ENCODE measurements at places on chromosomes 16 and 17.

DNA sequence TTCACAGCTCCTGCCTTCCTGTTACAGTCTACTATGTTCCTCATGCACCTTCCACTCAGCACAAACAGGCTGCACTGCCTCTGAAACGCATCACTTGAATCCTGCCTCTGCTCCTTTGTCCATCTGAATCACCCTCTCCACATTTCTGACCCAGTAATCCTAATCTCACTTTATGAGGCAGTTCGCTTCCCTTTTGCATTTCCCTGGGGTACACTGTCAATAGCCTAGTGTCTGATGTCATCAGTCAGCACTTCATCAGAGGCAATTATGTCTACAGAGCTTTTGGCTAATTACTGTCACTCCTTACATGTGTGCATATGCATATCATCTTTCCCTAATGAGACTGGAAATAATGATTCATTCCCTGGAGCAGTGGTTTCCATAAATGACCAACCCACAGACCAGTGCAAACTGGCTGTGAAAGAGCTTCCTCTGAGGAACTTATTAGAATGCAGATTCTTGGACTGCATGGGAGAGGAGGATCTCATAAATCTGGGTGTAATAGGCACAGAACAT lies 23.6 kb downstream of the CA4 start:
- peak; percentile 21 for DNase-seq

DNA sequence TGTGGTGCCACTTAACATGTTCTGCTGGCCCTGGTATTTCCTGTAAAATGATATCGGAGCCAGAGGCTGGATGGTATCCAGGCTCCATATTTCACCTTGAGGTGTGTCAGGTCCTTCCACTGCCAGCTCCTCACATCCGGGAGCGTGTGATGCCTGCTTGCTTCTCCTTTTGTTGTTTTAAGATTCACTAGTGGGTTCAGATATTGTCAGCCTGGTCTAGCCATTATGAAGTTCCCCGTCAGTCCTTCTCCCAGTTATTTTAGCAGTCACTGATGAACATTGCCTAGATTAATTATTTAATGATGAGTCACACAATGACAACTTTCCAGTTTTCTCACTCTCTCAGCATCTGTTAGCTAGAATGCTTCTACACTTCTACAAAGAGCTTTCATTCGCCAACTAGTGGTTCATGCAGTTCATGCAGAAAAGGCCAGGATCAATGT lies 11.3 kb downstream of the DNAAF1 start:
- no peak for DNase-seq

DNA sequence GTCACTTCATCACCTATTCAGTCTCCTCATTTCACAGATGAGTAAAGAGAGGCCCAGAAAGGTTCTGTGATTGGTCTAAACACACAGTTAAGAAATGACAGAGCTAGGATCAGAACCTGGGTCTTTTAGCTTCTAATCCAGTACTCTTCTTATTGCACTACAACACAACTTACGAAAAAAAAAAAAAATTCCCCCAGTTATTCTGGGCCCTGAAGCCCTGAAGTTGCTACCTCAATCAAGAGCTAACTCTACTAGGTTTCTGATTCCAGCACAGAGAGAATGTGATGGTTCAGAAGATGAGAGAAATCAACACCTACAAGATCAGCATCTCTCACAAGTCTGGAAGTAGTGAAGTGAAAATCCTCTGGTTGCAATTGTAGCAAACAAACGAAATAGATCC lies 37.3 kb downstream of the GRB7 start:
- peak; percentile 75 for DNase-seq

DNA sequence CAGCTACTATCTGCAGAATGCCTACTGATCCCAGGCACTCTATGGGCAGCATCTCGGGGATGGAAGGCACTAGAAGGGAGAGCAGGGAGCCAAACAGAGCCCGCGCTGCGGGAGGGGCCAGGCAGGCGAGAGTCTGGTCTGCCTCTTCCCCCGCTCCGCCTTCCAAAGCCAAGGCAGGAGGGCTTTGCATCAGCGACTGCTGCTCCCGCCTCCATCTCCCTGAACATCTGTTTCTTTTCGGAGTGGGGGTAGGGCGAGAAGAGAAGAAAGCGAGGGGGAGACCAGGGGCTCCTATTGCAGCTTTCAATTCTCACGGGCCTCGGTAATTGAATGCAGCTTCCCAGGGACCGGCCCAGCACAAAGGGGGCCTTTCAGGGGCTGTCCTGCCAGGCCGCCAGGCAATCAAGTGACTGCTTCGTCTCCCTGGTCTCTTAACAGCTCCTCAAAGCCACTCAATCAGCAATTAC lies 31.4 kb upstream of the CDC42EP4 start:
- no peak for DNase-seq

DNA sequence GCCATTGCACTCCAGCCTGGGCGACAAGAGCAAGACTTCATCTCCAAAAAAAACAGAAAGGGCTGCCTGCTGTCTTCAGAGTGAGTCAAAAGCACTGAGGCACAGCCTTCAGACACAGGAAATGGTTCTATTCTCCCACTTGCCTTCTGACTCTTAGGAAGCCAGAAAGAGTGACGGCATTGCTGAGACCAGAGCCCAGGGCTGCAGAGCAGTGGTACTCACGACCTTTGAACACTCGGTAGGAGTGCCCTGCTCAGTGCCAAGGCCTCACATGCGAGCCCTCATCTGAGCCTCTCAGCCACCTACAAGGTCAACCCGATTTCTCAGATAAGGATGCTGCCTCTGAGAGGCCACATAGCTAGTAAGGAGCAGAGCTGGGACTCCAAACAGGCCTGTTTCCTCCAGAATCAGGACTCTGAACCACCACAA lies 3.5 kb upstream of the ITGAE start:
- DNase-seq, result peak; percentile 79

GRCh38 chr17:52160136-52160567 lies 1.6 kb upstream of the CA10 start:
- no peak for DNase-seq

- DNase-seq, result no peak
Measured at GRCh38 chr17:41812381-41813151, at the start of gene FKBP10. Gene FKBP10 (plus strand): TSS chr17:41813004. CDS start chr17:41813035, 31 bp downstream.

GRCh38 chr16:52555572-52555971 lies 8.6 kb upstream of the TOX3 start:
- DNase-seq, result no peak

- no peak for DNase-seq
Measured at GRCh38 chr17:57313097-57313835, 56.9 kb downstream of the MSI2 start.

- DNase-seq, result no peak
Measured at GRCh38 chr17:78390241-78391050, 12.0 kb downstream of the PGS1 start.

GRCh38 chr16:25855063-25855462 lies 163.3 kb downstream of the HS3ST4 start:
- DNase-seq, result no peak

GRCh38 chr16:50103764-50104163 lies 38.0 kb downstream of the HEATR3 start:
- DNase-seq, result no peak

- peak; percentile 72 for DNase-seq
Measured at GRCh38 chr17:76623271-76624146, 20.0 kb downstream of the ST6GALNAC1 start.

- DNase-seq, result no peak
Measured at GRCh38 chr16:22193063-22193411, 13.0 kb upstream of the EEF2K start.

GRCh38 chr17:83136931-83137330 lies 57.5 kb downstream of the METRNL start:
- DNase-seq, result no peak

- peak; percentile 21 for DNase-seq
Measured at GRCh38 chr17:77405867-77406732, 265.3 kb downstream of the SEC14L1 start.

GRCh38 chr16:17027488-17028129 lies 443.2 kb downstream of the XYLT1 start:
- DNase-seq, result no peak

DNA sequence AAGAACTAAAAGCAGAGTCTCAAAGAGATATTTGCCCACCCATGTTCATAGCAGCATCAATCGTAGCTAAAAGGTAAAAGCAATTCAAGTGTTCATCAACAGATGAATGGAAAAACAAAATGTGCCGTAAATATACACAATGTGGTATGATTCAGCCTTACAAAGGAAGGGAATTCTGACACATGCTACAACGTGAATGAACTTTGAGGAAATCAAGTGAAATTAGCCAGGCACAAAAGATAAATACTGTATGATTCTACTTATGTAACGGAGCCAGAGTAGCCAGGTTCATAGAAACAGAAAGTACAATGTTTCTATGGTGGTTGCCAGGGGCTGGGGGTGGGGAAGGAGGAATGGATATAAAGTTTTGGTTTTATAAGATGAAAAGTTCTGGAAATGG lies 57.8 kb upstream of the IL34 start:
- no peak for DNase-seq

GRCh38 chr16:9148374-9149015 lies 57.1 kb downstream of the HAPSTR1 start:
- no peak for DNase-seq

GRCh38 chr17:42097691-42098631 lies at the start of gene ZNF385C:
Gene ZNF385C (minus strand): TSS chr17:42098473. CDS start chr17:42063056, 35,417 bp downstream.
- DNase-seq, result no peak

GRCh38 chr17:72158895-72159885 lies 38.4 kb downstream of the SOX9 start:
- DNase-seq, result no peak

- DNase-seq, result no peak
Measured at GRCh38 chr17:44607836-44608690, 48.2 kb upstream of the MEIOC start.

Measured in activated CD4-positive, alpha-beta T cell treated with anti-CD3 and anti-CD28 coated beads, Interleukin-2, amount 50 U/mL, for 16 hours (primary cell).